ENCODE measurements at places on chromosomes 16 and 17.

GRCh38 chr16:2205967-2206313 is 686 bp downstream of the MLST8 start:
- no peak for DNase-seq

DNA sequence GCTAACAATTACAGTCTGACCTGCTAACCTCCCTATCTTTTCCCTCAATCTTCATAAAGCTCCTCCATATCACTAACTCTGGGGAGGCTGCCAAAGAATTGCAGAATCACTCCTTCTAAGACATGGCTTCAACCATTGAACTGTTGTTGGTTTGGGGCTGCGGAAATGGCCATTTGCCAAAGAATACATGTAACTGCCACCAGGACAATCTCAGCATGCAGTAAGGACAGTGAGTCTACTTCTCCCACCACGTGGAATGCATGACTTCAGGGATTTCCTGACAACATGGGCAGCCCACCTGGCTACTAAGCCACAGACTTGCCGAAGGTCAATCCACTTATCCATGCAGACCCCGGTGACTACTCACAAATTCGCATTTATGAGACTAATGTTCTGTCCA is 104.3 kb upstream of the NUDT7 start:
- no peak for DNase-seq

GRCh38 chr17:36602030-36602748 is 806 bp downstream of the MRM1 start:
- DNase-seq, result no peak

DNA sequence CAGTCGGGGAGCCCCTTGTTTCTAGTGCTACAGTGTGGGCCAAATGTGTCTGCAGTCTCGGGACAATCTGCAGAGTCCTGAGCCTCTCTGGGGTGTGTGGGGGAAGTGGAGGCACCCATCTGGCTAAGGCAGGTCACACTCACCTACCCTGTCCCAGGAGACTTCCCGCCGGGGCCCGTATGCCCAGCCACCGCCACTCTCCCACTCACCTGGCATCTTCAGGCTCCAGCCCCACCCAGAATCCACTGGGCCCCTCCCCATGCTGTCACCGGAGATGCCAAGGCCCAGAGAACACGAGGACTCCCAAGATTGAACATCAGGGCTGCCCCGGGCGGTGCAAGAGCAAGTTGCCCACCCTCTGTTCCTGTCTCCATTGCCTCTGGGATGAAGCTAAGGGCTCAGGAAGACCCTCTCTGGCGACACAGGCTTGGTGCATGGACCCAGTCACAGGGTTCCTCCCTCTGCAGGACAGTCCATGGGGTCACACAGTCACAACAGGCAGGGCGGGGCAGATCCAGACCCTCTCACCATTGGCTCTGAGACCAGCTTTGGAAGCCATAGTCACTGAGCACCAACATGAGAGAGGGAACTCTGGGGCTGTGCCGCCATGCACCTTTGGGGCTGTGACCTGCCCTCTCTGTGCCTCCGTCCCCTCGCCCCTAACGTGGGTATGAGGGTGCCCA is 38.1 kb downstream of the SREBF1 start:
- no peak for DNase-seq

DNA sequence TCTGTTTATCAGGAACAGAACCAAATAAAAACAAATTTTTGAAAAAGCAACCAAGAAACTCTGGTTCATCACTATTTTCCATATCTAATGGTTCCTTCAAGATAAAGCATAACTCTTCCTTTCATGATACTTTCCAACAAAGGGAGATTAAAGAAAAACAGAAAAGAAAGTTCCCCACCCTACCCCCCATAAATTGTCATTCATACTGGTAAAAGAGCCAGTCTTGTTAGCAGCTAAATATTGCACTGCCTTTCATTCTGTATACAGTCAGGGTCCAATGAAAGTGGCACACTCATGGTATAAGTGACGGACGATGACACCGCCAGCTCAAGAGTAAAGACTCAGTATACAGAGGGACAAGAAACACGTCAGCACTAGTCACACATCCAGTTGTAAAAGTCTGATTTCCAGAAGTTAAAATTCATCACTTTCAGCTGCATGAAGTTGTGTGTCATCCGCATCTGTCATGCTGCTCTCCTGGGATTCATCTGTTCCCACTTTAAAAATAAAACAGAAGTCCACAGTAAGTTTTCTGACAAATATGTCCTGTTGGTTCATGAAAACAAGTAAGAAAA is 68.5 kb downstream of the CDC27 start:
- no peak for DNase-seq

DNA sequence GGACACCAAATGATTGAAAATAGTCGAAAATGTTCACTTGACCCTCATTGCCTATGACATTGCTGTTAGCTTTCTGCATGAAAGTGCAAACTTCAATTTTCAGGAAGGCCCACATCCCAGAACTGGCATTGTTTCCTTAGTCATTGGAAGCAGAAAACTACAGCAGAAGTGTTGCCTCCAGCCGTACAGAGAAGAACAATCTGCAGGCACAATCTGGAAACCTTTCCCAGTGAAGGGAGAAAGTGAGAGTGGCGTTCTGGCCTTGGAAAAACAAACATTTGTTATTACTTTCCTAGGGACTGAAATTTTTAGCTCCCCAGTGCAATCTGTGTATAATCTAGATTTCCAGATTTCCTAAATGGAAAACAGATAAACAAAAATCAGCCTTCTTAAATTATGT is 529.5 kb upstream of the RBFOX1 start:
- DNase-seq, result no peak

DNA sequence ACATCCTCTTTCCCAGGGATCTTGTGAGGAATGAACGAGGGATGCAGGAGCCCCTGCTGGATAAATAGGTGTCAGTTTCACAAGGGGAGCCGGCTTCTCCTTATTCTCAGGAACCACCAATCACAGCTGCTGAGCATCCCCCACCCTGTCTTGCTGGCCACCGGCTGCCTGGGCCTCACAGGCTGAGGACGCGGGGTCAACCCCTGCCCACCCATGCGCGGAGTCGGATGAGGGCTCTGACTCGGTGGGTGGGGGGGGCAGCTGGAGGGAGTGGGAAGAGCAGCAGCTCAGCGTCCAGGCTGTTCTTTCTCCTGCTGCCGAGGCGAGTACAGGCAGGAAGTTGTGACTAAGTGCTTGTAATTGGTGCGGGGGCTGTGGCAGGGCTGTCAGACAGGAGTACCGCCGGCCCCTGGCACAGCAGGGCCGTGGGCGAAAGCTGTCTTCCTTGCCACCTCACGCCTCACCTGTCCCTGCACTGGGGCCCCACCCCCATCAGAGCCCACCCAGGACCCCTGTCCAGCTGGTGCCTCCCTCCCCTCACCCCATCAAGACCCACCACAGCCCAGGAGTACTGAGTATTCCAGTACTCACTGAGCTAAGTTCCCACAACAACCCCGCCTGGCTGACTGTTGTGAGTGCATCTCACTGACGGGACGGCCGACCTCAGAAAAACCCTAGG is 11.0 kb upstream of the DPEP1 start:
- peak; percentile 67 for DNase-seq

- no peak for DNase-seq
Observed at GRCh38 chr16:3138342-3138741, 3.5 kb downstream of the ZNF213 start.
